ENCODE measurements at places on chromosomes 16 and 17.

DNA sequence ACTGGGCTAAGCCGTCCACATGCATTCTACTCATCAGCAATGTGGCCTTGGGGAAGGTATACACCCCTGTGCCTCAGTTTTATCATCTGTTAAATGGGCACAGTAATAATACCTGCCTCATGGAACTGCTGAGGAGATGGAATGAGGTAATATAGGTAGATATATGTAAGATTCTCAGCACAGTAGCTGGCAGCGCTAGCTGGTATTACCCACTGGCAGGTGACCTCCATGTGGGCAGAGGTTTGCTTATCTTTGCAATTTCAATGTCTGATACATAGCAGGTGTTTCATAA is 1.2 kb upstream of the SGCA start:
- DNase-seq: no peak

- DNase-seq: no peak
Observed at GRCh38 chr17:83062011-83062817, 17.2 kb upstream of the METRNL start.

DNA sequence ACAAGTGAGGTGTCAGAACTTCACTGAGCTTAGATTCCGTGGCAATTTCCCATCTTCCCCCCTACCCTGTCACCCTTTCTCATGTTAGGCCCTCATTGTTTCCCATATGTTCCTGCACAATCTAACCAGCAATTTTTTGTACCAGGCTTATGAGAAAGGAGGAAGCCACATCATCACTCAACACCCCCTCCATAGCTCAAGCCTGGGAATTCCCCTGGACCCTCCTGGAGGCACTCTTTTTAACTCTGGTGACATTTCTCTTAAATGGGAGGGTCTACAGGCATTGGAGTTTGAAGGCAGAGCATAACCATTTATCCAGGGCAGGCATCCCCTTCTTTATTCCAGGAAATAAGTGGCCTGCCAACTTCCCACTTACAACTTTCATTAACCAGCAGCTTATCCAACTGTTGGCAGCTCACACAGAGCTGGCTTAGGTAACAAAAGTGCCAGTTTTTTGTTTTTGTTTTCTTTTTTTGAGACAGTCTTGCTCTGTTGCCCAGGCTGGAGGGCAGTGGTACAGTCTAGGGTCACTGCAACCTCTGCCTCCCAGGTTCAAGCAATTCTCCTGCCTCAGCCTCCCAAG is 10.4 kb upstream of the GLG1 start:
- no peak for DNase-seq

DNA sequence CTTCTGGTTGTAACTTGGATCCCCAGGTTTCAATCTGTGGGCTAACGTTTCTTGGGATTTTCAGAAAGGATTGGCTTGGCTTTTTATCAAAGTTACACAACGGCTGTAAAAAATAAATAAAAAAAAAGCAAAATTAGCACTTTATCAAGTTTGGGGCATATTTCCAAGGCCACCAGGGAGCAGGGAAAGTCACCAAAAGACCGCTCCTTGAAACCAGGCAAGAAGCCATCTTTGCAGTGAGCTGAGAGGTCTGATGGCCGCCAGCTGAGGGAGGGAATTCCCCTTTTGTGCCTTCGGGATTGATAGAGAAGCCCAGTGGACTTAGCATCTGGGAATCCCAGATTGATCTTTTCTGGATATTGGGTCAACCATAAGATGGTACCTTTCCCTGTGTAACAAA is 192.2 kb downstream of the WWOX start:
- DNase-seq: no peak

- no peak for DNase-seq
Observed at GRCh38 chr17:27513849-27514248, 57.6 kb downstream of the KSR1 start.

DNA sequence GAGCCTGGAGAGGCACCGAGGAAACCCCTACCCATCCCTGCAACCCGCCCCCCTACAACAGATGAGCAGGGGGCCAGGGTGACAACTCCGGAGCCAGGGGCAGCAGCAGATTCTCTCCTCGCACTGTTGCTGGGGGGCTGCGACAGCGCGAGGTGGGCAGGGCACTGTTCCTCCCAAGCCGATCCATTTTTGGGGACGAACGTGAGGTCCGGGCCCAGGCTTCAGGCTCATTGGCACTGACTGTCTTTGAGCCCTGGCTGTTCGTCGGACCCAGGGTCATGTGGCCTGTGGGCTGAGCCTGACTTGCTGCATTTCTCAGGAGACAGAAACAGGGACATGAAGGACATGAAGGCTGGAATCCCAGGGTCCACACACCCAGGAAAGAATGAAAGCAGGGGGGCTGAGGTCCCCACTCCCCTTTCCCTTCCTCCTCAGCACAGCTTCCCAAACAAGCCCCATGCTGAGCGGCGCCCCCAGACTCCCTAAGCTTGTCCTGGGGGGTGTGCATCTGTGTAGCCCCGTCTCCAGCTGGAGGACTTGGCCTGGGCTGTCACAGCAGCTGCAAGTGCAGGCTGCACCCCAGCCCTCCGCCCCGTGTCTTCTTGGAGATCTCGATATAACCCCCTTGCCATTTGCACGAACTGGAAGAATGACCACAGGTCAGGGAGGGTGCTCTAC is 18.7 kb downstream of the CEP295NL start:
- no peak for DNase-seq

GRCh38 chr16:23667355-23667659 is 11.4 kb upstream of the PLK1 start:
- DNase-seq: no peak

GRCh38 chr16:48432136-48432535 is 46.9 kb upstream of the SIAH1 start:
- no peak for DNase-seq

GRCh38 chr16:5580772-5581171 is 483.2 kb upstream of the EEF2KMT start:
- DNase-seq: no peak

DNA sequence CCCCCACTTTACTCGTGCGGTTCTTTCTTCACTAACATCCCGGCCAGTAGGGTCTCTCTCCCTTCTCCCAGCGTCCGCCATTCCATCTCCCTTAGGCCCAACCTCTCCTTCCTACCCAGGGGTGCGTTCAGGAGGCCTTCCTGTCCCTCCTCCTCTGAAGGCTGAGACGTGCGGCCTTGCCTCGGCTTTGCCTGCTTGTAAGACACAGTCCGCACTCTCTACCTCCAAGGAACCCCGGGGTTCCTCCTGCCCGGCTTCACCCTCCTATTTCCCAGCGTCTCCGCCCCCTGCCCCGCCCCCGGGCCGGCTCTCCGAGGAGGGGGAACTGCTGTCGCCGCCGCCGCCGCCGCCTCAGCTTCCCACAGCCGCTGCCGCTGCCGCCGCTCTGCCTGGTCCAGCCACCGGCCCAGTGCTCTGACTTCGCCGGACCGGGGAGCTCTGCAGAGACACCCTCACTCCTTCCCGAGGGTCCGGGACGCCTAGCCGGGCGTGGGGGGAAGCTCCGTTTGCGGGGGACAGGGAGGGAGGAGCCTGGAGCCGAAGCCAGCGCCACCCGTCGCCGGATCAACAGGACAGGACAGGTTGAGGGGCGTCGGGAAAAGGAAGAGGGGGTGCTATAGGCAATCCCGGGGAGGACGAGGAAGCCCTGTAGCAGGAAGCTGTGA is 1.2 kb upstream of the FGF11 start:
- no peak for DNase-seq

DNA sequence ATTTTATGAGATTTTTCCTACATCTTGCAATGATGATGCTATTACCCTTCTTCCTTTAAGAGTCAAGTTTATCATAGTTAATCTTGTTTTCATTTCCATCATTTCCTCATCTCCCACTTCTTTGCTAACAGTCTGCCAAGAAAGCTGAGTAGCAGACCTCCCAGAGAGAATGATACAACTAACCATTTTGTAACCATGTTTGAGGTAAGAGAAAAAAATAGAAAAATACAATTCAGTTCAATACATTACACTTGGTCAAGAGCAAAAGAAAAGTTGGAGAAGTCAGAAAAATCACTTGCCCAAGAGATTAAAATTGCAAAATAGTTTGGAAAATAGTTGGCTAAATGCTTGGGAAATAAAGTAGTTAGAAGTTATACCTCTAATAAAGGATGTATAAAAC is 154.4 kb downstream of the ABCA8 start:
- no peak for DNase-seq

DNA sequence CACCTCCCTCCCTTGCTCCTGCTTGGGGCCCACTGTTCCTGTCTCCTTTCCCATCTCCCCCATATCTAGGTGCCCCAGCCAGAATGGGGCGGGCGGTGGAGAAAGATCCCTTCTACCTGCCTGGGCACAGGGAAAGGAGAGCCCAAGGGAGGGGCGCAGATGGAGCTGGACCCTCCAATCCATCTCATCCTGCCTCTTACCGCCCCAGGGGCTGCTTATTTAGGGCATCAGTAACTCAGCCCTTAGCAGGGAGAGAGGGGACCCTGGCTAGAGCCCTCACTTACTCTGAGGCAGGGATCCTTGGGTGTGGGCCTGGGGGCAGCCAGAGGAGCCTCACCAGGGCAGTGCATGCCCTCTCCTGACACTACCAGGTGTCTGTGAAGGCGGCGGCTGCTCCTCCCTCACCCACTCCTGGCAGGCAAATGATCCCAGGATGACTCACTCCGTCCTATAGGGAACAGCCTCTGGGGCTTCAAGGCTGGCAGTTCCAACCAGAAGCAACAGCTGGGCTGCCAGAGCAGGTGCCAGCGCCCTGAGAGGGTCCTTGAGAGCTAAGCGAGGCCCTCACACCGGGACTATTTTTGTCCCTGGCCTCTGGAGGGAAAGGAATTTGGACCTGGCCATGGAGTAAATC is 16.3 kb upstream of the BCAR1 start:
- DNase-seq: no peak

DNA sequence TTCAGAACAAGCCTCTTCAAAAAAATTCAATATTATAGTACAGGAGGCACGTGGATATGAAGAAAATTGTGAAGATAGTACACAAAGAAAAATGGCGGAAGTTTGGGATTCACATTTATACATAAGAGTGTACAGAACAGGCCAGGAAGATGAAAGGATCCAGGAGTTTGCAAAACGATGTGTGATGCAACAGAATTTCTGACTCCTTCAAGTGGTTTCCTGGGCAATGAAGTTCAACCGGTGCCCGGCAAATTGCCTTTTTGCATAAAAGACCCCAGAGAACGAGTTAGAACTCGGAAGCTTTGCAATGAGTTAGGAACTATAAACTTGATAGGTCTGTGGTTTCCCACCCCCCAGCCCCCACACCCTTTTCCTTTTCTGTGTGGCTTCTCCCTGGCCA is 189.1 kb downstream of the SALL1 start:
- no peak for DNase-seq

GRCh38 chr16:56643080-56643778 is 4.8 kb downstream of the MT1A start:
- DNase-seq: no peak

- DNase-seq: no peak
Observed at GRCh38 chr17:15263206-15263579, 1.9 kb downstream of the PMP22 start.

DNA sequence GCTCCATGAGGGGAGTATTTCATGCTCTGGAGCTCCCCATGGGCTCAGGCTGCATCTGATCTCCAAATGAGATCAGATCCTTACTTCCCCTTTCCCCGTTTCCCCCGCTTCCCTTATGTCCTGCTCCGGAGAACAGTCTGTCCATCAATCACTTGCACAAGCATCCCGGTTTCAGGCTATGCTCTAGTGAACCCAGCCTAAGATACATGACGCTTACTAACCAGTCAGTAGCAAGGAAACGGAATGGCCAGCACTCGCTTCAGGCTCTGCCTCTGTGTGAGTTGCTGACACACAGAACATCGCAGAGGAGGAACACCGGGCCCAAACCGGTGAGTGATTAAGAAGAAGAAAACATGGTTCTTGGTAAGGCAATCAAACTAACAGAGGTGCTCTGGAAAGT is 9.4 kb upstream of the ATP5MC1 start:
- no peak for DNase-seq

GRCh38 chr17:80970762-80971703 is 20.6 kb upstream of the CHMP6 start:
- DNase-seq: no peak

DNA sequence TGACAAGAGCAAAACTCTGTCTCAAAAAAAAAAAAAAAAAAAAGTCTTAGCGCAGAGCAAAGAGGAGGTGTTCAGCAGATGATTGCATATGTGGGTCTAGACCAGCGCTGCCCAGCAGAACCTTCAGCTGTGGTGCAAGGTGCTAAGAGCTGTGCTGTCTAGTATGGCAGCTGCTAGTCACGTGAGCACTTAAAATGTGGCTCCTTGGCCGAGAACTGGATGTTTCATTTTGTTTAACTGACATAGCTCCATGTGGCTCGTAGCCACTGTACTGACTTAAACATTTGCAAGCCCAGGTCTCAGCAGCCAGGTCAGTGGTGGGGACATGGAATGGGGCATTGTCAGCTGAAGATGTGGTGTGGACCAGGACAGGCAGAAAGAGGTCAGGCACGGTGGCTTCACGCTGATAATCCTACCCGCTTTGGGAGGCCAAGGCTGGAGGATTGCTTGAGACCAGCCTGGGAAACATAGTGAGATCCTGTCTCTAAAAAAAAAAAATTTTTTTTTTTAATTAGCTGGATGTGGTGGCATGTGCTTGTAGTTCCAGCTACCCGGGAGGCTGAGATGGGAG is 9.2 kb downstream of the C1QTNF1 start:
- DNase-seq: no peak

DNA sequence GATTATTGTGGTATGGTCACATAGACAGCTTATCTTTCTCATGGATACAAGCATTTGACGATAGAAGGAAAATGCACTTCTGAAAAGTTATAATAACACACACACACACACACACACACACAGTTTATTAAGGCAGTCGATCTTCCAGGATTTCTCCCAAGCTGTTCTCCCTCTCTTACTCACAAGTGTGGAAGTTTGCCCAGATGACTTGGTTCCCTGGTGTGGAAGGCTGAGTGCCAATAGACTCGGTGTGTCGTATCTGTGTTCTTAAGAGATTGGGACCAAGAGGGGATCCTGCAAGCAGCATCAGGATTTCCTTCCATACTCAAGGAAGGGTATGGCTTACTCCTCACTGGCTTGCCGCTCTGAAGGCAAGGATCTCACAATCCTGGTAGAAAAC is 279.6 kb downstream of the HS3ST3B1 start:
- no peak for DNase-seq

- DNase-seq: no peak
Observed at GRCh38 chr16:23379707-23380106, 73.3 kb downstream of the COG7 start.

- DNase-seq: no peak
Observed at GRCh38 chr17:57412520-57413096, 156.3 kb downstream of the MSI2 start.

DNA sequence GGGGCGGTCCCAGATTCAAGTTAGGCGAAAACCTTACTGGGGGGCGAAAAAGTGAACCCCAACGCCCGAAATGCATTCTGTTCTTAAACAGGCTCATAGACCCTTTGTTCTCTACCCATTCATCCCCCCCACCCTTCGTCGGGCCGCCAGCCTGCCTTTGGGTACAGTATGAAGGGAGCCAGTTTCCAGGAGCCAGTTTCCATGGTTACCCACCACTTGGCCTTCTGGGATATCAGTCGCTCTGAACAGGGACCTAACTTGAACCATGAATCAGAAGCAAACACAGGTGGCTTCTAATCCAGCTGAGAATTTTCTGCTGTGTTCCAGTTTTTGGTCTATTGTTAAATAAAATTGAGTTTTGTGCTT is 532 bp downstream of the DHX40 start:
- no peak for DNase-seq

DNA sequence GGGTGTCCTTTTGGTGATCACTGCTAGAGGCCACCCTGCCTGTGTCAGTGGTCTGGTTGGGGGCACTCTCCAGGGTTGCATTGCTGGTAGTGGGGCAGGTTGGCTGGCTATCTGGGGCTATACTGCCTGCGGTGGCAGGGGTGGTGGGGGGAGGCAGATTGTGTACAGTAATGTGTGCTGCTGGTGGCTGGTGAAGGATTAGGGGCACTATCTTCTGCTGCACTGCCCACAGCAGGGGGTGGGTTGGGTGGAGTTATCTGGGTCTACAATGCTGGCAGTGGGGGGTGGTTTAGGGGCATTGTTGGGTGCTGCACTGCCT is 204.0 kb upstream of the WSB1 start:
- no peak for DNase-seq

Data from cortex of kidney (tissue), 1 donor.